SJCRH30 (cell line): ENCODE measurements at places on chromosomes 6 and 20.

GRCh38 chr6:114577109-114577508 lies 234.3 kb upstream of the HS3ST5 start:
- no peak overlapping the region for H3K27ac ChIP-seq
- no peak overlapping the region for H3K4me3 ChIP-seq
- no peak for DNase-seq
- H3K36me3 ChIP-seq = no peaks in the 10 kb centered on the region
- no peaks in the 10 kb centered on the region for H3K27me3 ChIP-seq

GRCh38 chr6:6694368-6694780 lies 105.9 kb downstream of the LY86 start:
- H3K27me3 ChIP-seq = no peaks in the 10 kb centered on the region
- peaks cover 6% of the 10 kb centered on the region for H3K4me1 ChIP-seq
- H3K4me3 ChIP-seq = no peak overlapping the region
- DNase-seq = no peak

DNA sequence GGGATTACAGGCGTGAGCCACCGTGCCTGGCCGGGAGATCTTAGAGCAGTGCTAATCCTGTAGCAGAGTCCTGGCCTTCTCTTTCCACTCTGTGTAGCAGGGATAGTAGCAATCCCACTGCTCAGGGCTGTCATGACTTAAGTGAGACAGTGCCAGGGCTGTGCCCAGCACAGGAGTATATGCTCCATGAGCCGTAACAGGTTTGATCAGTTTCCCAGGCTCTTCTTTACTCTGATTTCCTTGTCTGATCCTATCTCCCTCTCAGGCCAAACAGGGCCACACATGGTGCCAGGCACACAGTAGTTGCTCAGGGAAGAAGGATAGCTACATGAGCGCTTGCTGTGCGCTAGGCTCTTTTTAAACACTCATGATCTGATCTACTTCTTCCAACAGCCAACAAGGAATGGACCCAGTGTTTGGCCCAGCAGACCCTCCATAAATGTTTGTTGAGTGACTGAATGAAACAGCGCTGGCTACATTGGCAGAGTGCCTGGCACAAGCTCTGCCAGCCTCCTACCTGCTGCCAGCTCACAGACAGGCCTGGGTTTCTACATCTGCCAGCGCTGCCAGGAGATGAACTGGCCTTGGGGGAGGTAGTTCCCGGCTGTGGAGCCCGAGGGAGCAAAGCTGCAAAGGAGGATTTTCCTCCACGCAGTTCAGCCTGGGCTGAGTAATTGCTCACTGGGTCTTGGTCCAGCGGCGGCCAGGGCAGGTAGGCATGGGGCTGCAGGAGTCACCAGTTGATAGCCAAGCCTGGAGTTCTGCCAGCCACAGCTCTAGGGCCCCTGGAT lies 36.9 kb downstream of the SNAI1 start:
- H3K27me3 ChIP-seq = no peaks in the 10 kb centered on the region
- H3K4me1 ChIP-seq = peaks cover 19% of the 10 kb centered on the region
- H3K4me3 ChIP-seq = no peak overlapping the region
- no peaks in the 10 kb centered on the region for H3K36me3 ChIP-seq
- H3K27ac ChIP-seq = no peak overlapping the region

DNA sequence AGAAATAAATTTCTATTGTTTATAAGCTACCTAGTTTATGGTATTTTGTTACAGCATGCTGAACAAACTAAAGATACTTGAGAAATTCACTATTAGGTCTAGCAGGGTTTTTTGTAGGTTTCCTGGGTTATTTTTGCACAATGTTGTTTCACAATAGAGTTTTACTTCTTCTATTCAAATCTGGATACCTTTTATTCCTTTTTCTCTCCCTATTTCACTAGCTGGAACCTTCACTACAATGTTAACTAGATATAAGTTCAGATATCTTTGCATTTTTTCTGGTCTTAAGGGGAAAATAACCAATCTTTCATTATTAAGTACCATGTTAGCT lies 237.7 kb upstream of the CITED2 start:
- H3K27ac ChIP-seq = no peak overlapping the region
- no peak for DNase-seq
- H3K4me3 ChIP-seq = no peak overlapping the region
- H3K4me1 ChIP-seq = no peaks in the 10 kb centered on the region
- no peaks in the 10 kb centered on the region for H3K27me3 ChIP-seq

DNA sequence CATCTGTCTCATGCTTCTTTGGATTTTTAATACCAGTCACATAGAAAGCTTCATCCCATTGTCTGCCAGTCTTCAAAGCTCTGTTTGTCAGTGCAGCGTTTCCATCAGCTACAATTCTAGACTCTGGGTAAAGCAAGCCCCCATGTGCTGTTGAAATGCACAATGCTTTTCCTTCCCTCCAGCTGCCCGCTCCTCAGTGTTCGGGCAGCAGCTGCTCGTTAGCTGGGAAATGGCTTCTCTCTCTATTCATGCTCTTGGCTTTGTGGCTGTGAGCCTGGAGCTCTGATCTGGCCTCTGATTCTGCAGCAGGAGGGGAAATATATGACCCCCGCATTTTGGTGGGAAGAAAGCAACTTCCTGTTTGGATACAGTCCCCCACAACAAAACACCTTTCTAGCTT lies 213.0 kb upstream of the CDYL start:
- 0 out of 2 replicates have a peak, but pooled peaks cover 2% of the 10 kb centered on the region for H3K4me1 ChIP-seq
- H3K36me3 ChIP-seq = no peaks in the 10 kb centered on the region
- no peak overlapping the region for H3K27ac ChIP-seq
- no peak overlapping the region for H3K4me3 ChIP-seq
- no peaks in the 10 kb centered on the region for H3K27me3 ChIP-seq

- H3K4me1 ChIP-seq = no peaks in the 10 kb centered on the region
- no peak for DNase-seq
Measured at GRCh38 chr6:63998991-63999390, 363.4 kb downstream of the PHF3 start.

DNA sequence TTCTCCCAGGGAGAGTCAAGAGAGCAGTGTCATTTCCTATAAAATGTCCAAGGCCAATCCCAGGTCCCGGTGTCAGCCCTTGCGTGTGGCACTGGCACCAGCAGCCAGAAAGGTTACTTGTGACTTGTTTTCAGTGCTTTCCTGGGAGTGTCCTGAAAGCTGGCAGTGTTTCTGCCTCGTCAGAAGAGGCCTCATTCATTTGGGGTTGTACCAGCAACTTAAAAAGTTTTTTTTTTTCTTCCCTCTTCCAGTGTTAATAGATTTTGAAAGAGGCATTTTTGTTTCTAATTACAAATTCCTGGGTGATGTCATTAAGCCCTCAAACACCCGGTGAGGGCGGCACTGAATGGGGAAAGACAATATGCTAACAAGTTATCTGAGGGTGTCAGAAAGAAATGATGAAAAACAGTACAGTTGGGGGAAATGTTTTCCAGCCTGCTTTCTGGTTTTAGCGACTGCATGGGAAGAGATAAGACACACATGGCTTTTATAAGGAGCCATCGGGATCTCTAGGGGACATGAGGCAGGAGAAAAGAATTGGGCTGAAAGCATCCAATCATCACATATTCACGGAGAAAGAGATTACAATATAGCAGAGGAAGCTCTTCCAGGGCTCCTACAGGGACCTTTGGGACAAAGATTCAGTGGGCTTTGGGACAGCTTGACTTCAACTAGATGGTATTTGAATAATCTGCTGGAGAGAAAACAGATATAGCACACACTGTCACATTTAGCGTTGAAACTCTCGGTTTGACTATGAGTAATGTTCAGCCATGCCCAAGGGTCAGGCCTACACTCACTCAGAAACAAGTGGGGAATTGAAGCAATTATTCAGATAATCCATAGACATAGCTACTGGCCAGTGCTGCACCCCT lies 153.0 kb downstream of the BCAS1 start:
- no peaks in the 10 kb centered on the region for H3K27me3 ChIP-seq
- no peaks in the 10 kb centered on the region for H3K36me3 ChIP-seq
- no peak overlapping the region; the same call in 1 of the 2 replicates for H3K27ac ChIP-seq
- DNase-seq = no peak

DNA sequence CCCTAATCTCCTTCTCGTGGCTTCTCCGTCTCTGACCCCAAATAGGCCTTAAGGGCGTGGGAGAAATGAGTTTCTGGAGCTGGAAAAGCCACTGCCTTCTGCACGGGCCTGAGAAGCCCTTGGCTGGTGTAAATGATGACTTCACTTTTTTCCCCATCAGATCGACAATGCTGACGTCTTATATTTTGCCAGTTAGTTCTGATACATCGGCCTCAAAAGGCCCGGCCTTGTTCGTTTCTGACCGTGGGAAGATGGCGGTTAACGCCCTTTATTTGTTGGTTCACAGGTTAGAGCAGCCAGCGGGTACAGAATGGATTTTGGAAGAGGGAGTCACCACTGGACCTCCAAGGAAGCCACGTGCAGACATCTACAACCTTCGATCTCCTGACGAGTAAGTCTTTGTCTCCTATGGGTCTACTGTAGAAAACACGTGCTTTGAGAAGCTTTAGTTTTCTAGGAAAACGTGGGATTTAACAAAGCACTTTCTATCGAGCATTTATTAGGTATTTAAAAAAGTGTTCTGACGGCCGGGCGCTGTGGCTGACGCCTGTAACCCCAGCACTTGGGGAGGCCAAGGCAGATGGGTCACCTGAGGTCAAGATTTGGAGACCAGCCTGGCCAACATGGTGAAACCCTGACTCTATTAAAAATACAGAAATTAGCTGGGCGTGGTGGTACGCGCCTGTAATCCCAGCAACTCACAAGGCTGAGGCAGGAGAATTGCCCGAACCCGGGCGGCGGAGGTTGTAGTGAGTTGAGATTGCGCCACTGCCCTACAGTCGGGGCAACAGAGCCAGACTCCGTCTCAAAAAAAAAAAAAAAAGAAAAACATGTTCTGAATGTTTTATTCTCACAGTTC lies 1.2 kb upstream of the ZNFX1 start:
- H3K27me3 ChIP-seq = no peaks in the 10 kb centered on the region
- peaks cover 74% of the 10 kb centered on the region for H3K36me3 ChIP-seq
- peak; percentile 48 for DNase-seq

- no peak overlapping the region for H3K27ac ChIP-seq
- H3K27me3 ChIP-seq = no peaks in the 10 kb centered on the region
- no peak overlapping the region for H3K4me3 ChIP-seq
- no peak for DNase-seq
Measured at GRCh38 chr20:48766961-48767960, 60.5 kb downstream of the PREX1 start.

DNA sequence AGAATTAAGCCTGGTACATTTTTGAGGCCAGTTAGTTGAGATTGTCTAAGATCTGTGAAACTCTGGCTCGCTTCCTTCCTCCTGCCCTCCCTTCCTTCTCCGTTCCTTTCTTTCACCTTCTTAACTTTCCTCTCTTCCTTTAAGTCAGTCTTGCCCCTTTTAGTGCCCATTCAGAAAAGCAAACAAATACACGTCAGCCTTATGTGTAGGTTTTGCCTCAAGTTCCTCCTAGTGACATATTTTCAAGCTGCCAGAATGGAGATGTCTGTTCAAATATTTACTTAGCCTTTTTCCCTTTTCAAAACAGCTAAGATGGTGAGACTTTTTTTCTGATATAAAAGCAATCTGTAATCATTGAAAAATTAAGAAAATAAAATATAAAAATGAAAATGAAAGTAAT lies 178.4 kb downstream of the FARS2 start:
- H3K36me3 ChIP-seq = no peaks in the 10 kb centered on the region
- H3K27ac ChIP-seq = no peak overlapping the region
- no peak overlapping the region for H3K4me3 ChIP-seq

DNA sequence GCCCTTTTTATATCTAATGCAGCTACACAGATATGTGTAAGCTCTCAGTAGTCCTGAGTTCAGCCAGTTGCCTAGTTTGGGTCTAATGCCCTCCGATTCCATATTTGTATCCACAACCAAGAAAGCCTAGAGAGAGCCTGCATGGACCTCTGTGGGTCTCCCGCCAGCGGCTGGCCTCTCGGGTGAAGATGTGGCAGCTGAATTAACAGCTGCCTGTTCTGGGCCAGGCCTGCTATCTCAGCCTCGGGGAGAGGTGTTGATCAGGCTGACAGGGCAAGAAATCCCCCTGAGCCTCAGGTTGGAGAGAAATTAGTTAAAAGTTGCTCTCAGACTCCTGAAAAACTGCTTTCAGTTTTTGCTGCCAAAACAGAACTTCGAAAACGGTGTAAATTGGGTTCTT lies 19.8 kb downstream of the PTK7 start:
- no peaks in the 10 kb centered on the region for H3K27me3 ChIP-seq
- H3K4me3 ChIP-seq = no peak overlapping the region
- DNase-seq = peak; percentile 62
- H3K4me1 ChIP-seq = peaks cover 15% of the 10 kb centered on the region
- no peaks in the 10 kb centered on the region for H3K36me3 ChIP-seq
- no peak overlapping the region for H3K27ac ChIP-seq

- H3K4me3 ChIP-seq = peak overlapping the region; percentile 70
- H3K27ac ChIP-seq = no peak overlapping the region
- no peaks in the 10 kb centered on the region for H3K27me3 ChIP-seq
- H3K4me1 ChIP-seq = no peaks in the 10 kb centered on the region
- H3K36me3 ChIP-seq = no peaks in the 10 kb centered on the region
- DNase-seq = no peak
Measured at GRCh38 chr20:33443006-33443511, 504 bp downstream of the SNTA1 start.

GRCh38 chr6:108616973-108617372 lies 56.3 kb downstream of the FOXO3 start:
- no peaks in the 10 kb centered on the region for H3K27me3 ChIP-seq
- no peak overlapping the region for H3K27ac ChIP-seq
- DNase-seq = no peak
- peaks cover 6% of the 10 kb centered on the region for H3K4me1 ChIP-seq
- H3K4me3 ChIP-seq = no peak overlapping the region

DNA sequence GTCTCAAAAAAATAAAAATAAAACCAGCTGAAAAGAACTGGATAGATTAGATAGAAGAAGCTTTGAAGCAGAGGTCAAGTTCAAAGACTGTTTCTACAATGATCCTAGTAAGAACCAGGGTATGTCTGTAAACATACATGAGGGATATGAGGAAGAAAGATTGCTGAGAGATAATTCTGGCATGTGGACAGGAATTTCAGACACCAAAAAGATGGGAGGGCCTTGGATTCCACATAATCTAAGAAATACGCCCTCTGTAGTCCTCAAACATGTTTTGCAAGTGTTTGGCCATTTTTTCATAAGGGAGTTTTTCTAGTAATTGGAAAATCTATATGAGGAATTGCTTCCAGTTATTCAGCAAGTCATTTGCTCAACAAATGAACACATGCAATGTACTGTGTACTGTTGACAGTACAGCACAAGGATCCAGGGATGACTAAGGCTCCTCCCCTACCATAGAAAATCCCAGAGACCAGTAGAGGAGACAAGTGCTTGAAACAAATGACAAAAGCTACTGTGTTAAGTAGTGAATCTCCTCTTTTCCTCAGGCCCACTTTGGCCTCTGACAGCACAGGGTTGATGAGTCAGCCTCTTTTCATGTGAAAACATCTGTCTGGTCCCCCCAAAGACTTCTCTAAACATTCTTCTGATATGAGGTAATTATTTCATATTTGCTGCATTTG lies 795.9 kb downstream of the MAFB start:
- no peaks in the 10 kb centered on the region for H3K36me3 ChIP-seq
- H3K4me1 ChIP-seq = peaks cover 46% of the 10 kb centered on the region
- no peak overlapping the region for H3K4me3 ChIP-seq
- H3K27ac ChIP-seq = peak overlapping the region; percentile 36
- H3K27me3 ChIP-seq = no peaks in the 10 kb centered on the region

- 0 out of 2 replicates have a peak, but pooled peaks cover 5% of the 10 kb centered on the region for H3K36me3 ChIP-seq
- H3K4me1 ChIP-seq = no peaks in the 10 kb centered on the region
- no peaks in the 10 kb centered on the region for H3K27me3 ChIP-seq
- no peak overlapping the region for H3K4me3 ChIP-seq
Measured at GRCh38 chr6:30700340-30700739, 9.6 kb upstream of the NRM start.

- no peak overlapping the region for H3K4me3 ChIP-seq
- no peaks in the 10 kb centered on the region for H3K36me3 ChIP-seq
- H3K27ac ChIP-seq = no peak overlapping the region
Measured at GRCh38 chr20:59102841-59103299, 60.3 kb upstream of the PRELID3B start.
